ENCODE measurements at places on chromosomes 12 and 14.

GRCh38 chr12:118925826-118926225 is 55.5 kb upstream of the SRRM4 start:
- DNase-seq = no peak

- no peak for DNase-seq
Measured at GRCh38 chr12:73124480-73124879, 852.3 kb downstream of the TRHDE start.

GRCh38 chr14:96424109-96424989 is 32.4 kb downstream of the AK7 start:
- DNase-seq = peak; percentile 73

- DNase-seq = no peak
Measured at GRCh38 chr12:62606654-62607053, 140.0 kb downstream of the MON2 start.

- DNase-seq = no peak
Measured at GRCh38 chr12:132415327-132416120, 74.4 kb upstream of the FBRSL1 start.

GRCh38 chr14:91363776-91364523 is 53.7 kb downstream of the CCDC88C start:
- DNase-seq = peak; percentile 77

GRCh38 chr14:80942191-80942600 is 658 bp upstream of the CEP128 start:
- no peak for DNase-seq

GRCh38 chr14:71803539-71804260 is 128.5 kb upstream of the RGS6 start:
- no peak for DNase-seq

DNA sequence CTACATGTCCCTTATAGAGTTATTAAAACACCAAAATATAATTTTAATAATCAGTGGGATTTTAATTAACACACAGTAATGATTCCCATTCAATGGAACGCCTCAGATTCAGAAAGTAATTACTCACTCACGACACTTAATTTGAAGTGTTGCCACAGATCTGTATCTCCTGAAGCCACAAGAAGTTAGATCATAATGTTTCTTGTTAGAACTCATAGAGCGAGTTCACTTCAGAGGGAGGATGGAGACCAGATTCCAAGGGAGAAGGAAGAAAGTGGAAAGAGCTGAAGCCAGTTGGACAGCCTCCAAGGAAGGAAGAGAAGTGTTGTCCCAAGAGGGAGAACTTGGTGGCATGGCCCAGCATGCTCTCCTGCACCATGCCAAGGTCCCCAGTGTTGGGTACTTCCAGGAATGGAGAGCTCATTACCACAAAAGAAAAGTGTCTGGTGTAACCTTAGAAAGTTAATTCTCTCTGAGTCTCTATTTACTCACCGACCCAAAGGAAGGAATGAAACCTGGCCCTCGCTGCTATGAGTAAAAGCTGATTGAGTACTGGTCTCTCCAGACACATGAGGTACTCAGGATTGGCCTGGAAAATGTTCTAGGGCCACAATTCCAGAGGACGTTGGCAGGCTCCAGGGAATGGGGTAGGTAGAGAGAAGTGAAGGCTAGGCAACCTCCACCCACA is 305.4 kb downstream of the BCL11B start:
- no peak for DNase-seq

DNA sequence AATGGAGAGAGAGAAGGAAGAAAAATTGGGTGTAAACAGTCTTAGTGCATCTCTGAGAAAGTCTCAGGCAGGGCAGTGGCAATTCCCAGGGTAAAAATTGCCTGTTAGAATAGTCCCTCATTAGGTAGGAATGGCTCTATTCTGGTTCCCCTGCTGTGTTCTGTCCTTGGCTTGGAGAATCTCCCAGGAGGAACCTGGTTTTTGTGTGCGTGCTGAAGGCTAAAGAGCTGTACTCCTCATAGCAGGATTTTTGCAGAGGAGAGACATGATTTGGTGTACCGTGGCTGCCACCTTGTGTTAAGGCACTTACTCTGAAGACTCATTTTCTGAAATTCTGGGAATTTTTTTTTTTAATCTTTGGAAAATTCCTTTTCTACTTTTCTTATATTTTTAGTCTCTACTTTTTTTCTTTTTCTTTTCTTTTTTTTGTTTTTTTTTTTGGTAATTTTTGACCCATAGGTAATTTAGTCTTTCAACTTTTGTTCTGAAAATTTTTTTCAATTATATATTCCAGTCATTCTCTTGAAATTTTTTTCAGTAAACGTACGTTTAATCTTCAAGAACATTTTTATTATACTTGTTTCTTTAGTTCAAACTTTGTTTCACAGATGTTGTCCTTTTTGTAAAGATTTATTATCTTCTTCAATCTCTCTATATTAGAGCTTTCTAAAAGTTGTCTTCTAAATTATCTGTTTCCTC is 63.8 kb downstream of the FBXO33 start:
- peak; percentile 30 for DNase-seq

DNA sequence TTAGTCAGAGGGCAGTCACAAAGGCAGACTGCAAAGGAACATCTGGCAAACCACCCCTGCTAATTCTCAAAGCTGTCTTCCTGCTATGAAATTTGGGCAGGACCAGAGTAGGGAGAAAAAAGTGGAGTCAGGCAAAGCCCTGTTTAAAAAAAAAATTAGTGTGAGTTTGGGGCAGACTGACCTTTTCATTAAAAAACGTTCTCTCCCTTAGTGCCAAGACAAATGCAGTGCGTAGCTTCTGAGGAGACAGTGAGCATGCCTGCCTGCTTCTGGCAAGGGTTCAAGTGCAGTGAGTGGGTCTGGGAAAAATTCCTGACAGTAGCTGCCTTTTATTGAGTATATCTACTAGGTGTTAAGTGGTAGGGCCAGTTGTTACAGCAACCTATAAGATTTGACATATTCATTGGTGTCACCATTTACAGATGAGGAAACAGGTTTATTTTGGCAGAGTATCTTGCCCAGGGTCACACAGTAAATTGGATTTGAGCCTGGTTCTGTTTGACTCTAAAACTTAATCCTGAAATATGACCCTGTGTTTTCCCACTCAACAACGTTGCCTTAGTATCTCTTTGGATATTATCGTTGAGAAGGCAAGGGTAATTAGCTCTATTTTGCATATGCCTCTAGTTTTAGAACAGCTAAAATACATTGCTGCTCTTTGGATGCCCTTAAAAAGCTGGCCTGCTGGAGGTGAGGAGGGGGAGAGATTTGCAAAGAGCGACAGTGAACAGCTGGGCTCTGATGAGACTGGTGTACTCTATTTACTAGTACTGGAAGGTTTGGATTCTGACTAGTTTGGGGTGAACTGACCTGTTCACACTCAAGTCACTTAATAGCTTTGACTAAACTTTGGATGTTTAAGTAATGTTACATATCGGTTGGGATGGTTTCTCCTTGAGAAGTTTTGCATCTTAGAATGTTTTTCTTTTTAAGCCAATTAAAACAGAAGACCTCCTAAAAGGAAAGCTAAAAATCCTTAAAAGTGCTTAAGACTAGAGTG is 72.8 kb downstream of the PAPOLA start:
- no peak for DNase-seq

DNA sequence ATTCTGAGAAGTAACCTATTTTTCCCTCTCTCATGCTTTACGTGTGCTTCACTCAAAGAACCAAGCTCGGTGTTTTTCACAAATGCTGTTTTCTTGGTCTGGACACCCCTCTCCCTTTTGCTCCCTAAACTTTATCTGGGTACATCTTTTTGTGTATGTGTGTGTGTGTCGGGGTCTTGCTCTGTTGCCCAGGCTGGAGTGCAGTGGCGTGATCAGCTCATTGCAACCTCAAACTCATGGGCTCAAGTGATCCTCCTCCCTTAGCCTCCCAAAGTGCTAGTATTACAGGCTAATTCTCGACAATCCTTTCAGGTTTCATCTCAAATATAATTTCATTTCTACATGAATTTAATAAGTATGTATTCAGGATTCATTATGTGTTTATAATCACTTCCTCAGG is 83.2 kb downstream of the PEBP1 start:
- no peak for DNase-seq

- no peak for DNase-seq
Measured at GRCh38 chr12:131800594-131801135, 27.5 kb upstream of the MMP17 start.

GRCh38 chr12:21780786-21781185 is 6.3 kb upstream of the KCNJ8 start:
- DNase-seq = no peak
